ENCODE measurements at places on chromosomes 16 and 17.
A peak's percentile ranks its signal among the peaks of the same experiment; 100 is the strongest.

GRCh38 chr17:17737961-17738894 is 57.0 kb downstream of the RAI1 start:
- H3K4me3 ChIP-seq = no peak overlapping the region
- H3K27me3 ChIP-seq = no peaks in the 10 kb centered on the region
- peaks cover 30% of the 10 kb centered on the region for H3K4me1 ChIP-seq
- H3K36me3 ChIP-seq = no peaks in the 10 kb centered on the region
- peak overlapping the region; percentile 80 for H3K27ac ChIP-seq
- DNase-seq = peak; percentile 74

DNA sequence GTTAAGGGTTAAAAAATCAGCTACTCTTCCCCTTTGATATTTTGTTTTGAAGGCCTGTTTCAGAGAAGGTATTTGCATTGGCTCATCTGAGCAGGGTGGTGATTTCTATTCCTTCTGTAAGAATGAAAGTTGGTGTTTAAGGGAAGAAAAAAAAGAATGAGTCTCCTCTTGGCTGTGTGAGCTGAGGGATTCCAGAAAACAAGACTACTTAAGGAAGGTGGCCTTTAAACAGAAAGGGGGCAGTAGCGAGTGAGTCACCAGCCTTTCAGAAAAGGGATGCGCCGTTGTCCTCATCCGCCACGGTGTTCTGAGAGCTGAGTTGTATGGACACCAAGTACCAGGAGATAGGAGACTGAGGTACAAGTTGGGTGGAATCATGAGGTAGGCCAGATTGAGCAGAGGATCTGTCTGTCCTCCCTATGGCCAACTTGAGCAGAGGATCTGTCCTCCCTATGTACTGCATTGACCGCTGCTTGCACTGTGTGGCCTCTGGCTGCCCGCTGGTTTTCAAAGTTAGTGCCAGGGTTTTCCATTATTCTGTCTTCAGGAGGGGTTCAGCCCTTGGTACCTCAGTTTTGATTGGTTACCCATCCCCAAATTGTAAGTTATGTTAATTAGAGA is 8.2 kb downstream of the PRKCA start:
- H3K27ac ChIP-seq = no peak overlapping the region
- H3K4me3 ChIP-seq = no peak overlapping the region
- peaks cover 23% of the 10 kb centered on the region for H3K4me1 ChIP-seq
- H3K27me3 ChIP-seq = no peaks in the 10 kb centered on the region
- DNase-seq = no peak

DNA sequence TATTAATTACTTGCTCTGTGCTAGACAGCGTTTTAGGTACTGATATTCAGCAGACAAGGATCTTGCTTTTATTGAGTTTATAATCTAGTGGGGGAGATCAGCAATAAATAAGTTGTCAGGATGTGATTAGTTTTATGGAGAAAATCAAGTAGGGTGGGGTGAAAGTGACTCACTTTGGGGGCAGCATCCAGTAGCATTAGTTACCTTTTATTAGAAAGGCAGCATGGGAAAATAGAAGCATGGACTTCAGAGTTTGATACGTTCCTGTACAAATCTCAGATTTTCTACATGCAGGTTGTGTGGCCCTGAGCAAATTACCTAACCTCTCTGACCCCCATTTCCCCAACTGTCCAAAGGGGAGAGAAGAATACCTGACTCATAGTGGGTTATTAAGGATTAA is 42.5 kb downstream of the SPECC1 start:
- no peaks in the 10 kb centered on the region for H3K27me3 ChIP-seq
- H3K27ac ChIP-seq = no peak overlapping the region
- H3K36me3 ChIP-seq = no peaks in the 10 kb centered on the region
- H3K4me1 ChIP-seq = no peaks in the 10 kb centered on the region

DNA sequence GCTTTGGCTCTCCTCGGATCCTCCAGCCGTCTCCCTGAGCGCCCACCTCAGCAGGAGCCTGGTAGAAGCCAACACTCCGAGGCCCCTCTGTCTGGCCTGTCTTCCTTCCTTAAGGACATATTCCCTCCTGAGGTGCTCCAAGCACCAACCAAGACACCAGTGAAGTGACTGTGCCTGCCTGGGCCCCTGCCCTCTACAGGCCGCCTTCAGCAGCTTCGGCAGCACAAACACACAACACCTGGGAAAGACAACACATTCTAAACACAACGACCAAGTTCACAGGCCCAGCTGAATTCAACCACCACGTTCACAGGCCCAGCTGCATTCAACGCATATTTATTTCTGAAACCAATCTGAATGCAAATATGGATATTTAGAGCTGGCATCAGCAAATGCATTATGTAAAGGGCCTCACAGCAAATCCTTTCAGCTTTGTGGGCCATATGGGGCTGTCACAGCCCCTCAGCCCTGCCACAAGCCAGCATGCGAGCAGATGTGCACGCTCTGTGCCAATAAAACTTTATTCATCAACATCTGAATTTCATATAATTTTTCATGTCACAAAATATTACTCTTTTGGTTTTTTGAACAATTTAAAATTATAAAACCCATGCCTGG is 12.2 kb downstream of the GALNS start:
- no peak overlapping the region for H3K27ac ChIP-seq
- H3K36me3 ChIP-seq = peaks cover 9% of the 10 kb centered on the region
- H3K4me3 ChIP-seq = no peak overlapping the region
- no peaks in the 10 kb centered on the region for H3K4me1 ChIP-seq

GRCh38 chr16:56849690-56850680 is 15.0 kb upstream of the SLC12A3 start:
- H3K4me1 ChIP-seq = peaks cover 3% of the 10 kb centered on the region
- no peaks in the 10 kb centered on the region for H3K36me3 ChIP-seq
- H3K4me3 ChIP-seq = no peak overlapping the region
- DNase-seq = no peak

DNA sequence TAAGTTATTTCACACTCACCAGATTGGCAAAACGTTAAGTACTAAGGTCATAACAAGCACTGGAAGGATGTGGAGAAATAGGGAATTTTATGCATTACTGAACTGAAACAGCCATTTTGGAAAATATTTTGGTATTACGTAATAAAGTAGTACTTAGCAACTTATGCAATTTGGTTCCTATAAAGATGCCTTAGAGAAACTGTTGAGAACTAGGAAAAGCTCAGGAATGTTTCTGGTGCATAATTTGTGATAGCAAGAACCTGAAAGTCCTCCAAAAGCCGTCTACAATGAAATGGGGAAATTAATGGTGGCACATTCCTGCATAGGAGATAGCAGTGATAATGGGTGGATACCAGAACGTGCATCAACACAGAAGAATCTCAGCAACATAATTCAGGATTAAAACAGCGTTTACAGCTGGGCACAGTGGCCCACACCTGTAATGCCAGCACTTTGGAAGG is 472.5 kb downstream of the WWOX start:
- H3K27me3 ChIP-seq = no peaks in the 10 kb centered on the region
- no peak for DNase-seq
- no peaks in the 10 kb centered on the region for H3K36me3 ChIP-seq

- DNase-seq = no peak
- no peaks in the 10 kb centered on the region for H3K36me3 ChIP-seq
- H3K27me3 ChIP-seq = no peaks in the 10 kb centered on the region
- no peak overlapping the region for H3K27ac ChIP-seq
Measured at GRCh38 chr16:51542981-51543815, 392.1 kb upstream of the SALL1 start.

DNA sequence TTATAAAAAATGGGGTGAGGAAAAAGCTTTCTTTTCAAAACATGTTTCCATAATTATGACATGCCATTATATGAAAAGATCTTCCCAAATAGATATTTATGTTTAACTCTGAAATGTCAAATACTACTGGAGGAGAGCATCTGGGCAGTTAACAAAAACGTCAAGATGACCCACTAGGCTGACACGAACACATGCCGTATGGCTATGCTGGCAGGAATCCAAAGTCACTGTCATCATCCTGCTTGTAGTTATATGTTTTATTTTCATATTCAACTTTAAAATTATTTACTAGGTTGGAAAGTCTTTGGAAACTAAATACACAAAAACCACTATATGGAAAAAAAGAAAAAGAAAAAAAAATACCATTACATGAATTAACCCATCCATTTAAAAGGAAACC is 27.3 kb downstream of the ANKFY1 start:
- H3K4me1 ChIP-seq = peaks cover 28% of the 10 kb centered on the region
- peaks cover 8% of the 10 kb centered on the region for H3K36me3 ChIP-seq
- peak overlapping the region; percentile 86 for H3K27ac ChIP-seq
- DNase-seq = no peak
- no peak overlapping the region for H3K4me3 ChIP-seq
- no peaks in the 10 kb centered on the region for H3K27me3 ChIP-seq

DNA sequence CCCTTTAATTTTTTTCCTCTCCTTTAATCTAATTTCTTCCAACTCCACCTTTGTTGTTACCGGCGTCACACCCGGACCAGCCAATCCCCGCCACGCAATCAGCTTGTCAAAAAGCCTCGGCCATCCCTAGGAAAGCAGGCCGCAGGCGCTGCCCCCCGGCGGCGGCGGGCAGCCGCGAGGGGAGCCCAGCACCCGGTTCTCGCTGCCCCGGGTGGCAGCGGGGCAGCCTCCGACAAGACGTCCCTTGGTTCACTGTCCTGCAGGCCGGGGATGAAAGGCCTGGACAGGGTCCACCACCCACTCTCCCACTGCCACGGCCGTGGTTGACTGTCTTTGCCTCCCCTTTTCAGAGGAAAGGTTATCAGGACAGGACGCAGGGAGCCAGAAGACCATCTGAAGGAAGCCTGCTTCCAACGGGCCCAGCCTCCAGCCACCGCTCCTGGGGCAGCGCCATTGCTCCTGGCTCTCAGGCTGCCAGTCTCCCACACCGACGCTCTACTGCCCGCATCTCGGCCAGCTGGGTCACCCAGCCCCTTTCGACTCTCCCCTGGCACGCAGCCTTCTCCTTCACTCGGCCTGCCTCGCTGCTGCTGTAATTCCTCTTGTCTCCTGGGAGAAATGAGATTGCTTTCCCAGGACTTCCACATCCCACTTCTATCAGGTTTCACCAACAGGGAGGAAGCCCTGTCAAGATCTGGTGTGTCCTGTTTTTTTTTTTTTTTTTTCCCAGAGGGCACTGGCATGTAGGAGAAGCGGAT is 2.8 kb upstream of the UBTF start:
- H3K27ac ChIP-seq = peak overlapping the region; percentile 100
- peak; percentile 83 for DNase-seq
- no peaks in the 10 kb centered on the region for H3K27me3 ChIP-seq
- peak overlapping the region; percentile 98 for H3K4me3 ChIP-seq
- peaks cover 37% of the 10 kb centered on the region for H3K4me1 ChIP-seq
- H3K36me3 ChIP-seq = no peaks in the 10 kb centered on the region

GRCh38 chr17:40445751-40446468 is 2.7 kb downstream of the IGFBP4 start:
- H3K4me1 ChIP-seq = peaks cover 85% of the 10 kb centered on the region
- peak overlapping the region; percentile 74 for H3K4me3 ChIP-seq
- no peak for DNase-seq
- no peaks in the 10 kb centered on the region for H3K36me3 ChIP-seq
- H3K27ac ChIP-seq = peak overlapping the region; percentile 96
- no peaks in the 10 kb centered on the region for H3K27me3 ChIP-seq

DNA sequence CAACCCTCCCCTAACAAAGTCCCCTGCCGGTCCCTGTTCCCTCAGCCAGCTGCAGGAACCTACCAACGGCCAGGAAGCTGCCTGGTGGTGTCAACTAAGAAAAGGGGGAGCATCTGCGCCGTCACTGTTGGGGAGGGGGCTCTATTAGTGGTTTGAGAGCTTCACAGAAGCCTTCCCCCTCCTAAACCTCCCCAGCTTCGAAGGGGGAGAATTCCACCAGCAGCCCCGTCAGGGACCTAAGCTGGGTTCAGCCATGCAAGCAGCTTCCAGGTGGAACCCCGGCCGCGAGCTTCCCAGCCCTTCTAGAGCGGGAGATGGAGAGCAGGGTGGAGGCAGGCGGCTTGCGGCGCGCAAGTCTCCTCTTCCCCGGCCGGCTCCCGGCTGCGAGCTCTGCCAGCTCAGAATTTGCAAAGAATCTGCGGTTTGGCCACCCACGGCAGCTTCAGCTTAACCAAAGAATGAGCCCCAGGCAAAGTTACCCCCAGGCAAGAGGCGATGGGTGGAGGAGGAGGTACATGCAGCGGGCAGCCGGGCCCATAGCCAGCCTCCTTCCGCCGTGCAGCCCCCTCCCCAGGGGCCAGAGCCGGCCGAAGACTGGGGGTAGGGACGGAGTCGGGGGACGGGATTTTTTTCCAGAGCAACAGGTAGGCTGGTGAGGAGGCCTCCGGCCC is 33.7 kb downstream of the DDX19A start:
- peak overlapping the region; percentile 74 for H3K4me3 ChIP-seq
- no peaks in the 10 kb centered on the region for H3K36me3 ChIP-seq

DNA sequence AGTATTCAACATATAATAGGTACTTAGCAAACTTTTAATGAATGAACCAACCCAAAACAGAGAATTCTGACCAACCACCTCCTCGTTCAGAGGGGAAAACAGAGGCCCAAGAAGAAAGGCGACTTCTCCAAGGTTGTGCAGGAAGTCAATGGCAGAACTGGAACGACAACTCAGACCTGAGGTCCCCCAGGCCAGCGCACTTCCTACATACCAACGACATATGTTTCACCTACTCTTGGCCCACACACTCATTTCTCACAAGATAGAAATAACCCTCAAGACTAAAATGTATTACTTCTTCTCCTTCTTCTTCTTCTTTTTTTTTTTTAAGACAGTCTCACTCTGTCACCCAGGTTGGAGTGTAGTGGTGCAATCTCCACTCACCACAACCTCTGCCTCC is 14.4 kb downstream of the CHCT1 start:
- H3K4me3 ChIP-seq = no peak overlapping the region
- DNase-seq = no peak
- H3K27ac ChIP-seq = no peak overlapping the region
- no peaks in the 10 kb centered on the region for H3K27me3 ChIP-seq
- no peaks in the 10 kb centered on the region for H3K4me1 ChIP-seq
- no peaks in the 10 kb centered on the region for H3K36me3 ChIP-seq

- peak overlapping the region; percentile 65 for H3K27ac ChIP-seq
- H3K27me3 ChIP-seq = no peaks in the 10 kb centered on the region
- DNase-seq = no peak
- H3K4me3 ChIP-seq = no peak overlapping the region
Measured at GRCh38 chr16:86383488-86384262, 126.7 kb upstream of the FOXF1 start.

GRCh38 chr17:78977681-78977943 is 2.1 kb downstream of the LGALS3BP start:
- H3K4me3 ChIP-seq = no peak overlapping the region
- peaks cover 52% of the 10 kb centered on the region for H3K4me1 ChIP-seq
- no peaks in the 10 kb centered on the region for H3K36me3 ChIP-seq
- DNase-seq = no peak
